Activated gamma-delta T cell (primary cell): ENCODE measurements at places on chromosomes 6 and 20.

DNA sequence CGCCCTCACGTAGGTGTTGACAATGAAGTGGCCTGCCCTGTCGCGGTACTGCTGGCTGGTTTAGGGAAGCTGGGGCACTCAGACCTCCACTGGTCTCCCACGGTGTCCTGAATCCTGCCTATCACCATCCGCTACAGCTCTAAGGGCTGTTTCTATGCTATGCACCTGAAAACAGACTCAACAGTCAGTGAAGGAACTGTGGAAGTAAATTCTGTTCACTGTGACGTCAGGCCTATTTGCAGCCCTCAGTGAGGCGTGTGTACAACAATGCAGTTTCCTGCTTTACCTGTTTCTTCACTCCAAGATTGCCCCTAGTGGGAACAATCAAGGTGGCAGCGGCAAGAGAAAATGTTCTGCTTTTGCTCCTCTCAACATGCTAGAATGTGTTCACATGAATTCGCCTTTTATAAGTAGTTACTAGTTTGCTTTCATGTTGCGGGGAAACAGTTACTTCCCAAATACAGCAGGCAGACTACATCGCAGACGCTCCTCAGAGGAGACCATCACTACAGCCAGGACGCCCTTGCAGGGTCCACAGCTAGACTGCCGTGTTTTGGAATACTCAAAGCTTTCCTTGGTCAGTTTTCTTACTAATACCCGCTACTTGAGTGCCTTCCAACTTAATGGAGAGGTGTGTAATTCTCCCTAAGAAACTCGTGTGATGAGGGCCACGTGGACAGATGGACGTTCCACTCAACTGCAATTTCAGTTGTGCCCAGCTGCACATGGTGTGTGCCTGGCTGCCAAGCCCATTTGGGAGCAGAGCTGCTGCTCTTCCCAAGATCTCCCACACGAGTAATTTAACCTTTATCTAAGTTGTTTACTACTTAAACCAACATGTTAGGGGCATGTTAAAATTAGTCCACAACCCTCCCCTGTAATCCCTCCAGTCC lies 25.4 kb downstream of the DIDO1 start:
- no peak for DNase-seq

- DNase-seq: no peak
Measured at GRCh38 chr6:127843582-127843981, 57.3 kb downstream of the THEMIS start.

DNA sequence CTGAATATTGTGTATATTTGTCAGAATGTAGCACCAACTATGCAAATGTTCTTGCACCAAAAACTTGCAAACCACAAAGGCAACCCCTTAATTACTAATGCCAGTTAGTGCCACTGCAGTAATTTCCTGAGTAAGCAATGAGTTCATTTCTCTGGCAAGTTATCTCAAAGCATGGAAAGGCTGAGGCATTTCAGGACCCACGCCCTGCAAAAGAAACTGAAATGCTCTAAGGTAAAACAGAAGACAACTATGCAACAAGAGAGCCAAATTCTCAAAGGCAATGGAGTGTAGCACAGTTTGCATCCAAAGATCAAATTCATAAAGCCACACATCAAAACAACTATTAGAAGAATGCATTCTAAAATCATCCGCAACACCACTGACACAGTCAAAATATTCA lies 994.4 kb downstream of the EYS start:
- DNase-seq: no peak

- DNase-seq: no peak
Measured at GRCh38 chr6:137637121-137637520, 142.9 kb upstream of the OLIG3 start.

DNA sequence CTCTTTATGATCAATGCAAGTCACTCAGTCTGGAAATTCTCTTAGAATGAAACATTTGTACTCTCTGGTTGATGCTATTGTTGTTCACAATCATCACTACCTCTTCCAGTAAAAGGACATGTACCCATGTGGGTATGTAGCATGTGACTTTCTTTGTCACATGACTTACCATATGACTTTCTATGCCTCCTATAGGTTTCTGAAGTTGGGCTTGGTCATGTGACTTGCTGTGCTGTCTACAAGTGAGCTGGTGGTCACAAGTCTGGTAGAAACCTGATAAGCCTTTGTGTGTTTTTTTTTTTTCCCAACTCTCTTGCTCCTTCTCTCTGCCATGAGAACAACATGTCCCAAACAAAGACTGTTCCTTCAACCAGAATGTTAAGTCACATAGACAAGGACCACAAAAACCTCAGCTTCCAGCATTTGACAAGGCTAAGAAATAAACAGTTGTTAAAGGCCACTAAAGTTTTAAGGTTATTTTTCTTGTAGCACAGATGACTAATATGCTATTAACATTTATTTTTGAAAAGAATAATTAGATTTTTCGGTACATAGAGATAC lies 379.2 kb upstream of the SLC35B3 start:
- no peak for DNase-seq

GRCh38 chr6:119384444-119384843 lies 34.9 kb upstream of the MAN1A1 start:
- DNase-seq: no peak

GRCh38 chr6:3747100-3747737 lies 4.3 kb downstream of the PXDC1 start:
- DNase-seq: no peak

DNA sequence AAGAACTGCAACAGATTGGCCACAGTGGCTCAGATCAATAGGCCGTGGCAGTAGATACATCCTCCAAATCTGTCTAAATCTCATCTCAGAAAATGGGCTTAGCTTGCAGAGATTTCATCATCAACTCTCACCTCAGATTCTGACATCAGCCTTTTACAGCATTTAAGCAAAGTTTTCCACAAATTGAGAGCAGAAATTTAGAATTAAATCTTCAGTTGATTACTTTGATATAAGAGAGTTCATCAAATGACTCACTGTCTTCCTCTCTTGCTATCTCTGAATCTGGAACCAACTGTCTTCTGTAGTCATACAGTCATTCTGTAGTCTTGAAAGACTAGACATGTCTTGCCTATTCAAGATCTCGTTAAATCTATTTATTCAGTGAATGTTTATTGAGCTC lies 45.2 kb upstream of the CTAGE9 start:
- no peak for DNase-seq

GRCh38 chr20:23087587-23088251 lies 1.6 kb upstream of the CD93 start:
- no peak for DNase-seq

DNA sequence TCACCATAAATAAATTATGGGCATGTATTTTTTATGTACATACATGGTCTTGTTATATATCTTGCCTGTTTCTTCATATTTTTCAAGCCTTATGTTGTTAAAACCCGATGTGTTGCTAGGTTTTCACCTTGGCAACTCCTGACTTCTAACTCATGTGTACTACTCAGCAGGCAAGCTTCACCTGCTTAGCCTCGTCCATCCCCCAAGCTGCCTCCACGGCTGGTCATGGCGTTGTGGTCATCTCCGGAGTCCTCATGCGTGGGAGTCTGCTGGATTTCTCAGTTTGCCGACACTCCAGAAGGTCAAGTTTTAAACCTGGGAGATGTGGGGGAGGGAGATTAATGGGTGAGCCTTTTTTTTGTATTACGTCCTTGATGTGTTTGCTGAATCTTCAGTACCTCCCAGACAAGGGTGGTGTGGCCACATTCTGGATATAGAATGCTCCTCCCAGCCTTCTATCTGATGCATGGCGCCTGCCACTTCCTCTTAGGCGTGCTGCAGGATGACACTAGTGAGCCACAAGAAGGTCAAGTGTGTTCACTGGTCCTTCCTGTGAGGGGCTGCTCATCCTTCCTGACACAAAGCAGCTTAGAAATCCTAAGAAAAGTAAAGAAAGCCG lies 26.6 kb upstream of the EDN3 start:
- DNase-seq: no peak

DNA sequence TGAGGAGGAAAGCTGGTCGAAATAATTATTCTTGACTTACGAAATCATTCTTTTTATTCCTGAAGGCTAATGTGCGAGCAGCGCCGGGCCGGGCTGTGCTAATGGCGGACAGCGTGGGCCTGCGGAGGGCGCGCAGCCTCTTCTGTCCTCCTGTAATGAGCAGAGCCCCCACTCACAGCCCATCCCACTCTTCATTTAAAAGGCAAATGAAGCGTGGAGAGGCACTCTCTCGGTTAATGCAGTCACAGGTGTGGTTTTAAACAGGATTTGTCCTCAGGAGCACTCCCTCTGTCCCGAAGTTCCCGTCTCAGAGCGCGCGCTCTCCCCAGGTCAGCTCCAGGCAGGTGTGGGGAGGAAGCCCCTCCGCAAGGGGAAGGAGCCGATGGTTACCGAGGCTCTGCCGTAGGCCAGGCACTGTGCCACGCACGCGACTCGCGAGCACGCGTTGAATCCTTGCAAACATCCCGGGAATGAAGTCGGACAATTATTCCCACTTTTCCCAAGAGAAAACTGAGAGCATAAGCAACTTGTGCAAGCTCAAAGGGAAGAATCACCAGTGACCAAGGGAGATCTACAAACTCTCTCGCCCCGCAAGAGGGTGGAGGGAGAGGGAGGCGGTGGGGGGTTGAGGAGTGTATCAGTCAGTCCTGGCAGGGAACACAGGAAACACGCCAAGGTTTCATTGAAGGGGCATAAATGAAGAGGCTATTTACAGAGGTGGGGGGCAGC lies 35.5 kb upstream of the ZFAND3 start:
- no peak for DNase-seq

GRCh38 chr6:109623288-109623687 lies 67.7 kb downstream of the AK9 start:
- DNase-seq: no peak

DNA sequence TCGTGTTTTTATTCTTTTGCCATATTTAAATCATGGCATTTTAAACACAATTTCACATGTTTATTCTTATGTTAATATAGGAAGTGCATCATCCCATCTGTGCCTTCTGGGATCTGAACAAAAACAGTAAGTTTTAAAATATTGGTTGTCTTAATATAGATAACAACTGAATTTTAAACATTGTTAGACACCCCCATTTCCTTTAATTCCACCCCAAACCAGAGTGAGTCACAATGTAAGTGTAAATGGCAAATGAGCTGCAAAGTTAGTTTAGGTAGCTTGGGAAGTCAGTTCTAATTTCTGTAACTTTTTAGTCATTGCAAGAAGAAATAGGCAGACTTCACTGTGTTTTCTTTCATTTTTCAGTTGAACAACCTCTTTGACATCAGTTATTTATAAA lies 108.0 kb downstream of the ADGRG6 start:
- DNase-seq: no peak

DNA sequence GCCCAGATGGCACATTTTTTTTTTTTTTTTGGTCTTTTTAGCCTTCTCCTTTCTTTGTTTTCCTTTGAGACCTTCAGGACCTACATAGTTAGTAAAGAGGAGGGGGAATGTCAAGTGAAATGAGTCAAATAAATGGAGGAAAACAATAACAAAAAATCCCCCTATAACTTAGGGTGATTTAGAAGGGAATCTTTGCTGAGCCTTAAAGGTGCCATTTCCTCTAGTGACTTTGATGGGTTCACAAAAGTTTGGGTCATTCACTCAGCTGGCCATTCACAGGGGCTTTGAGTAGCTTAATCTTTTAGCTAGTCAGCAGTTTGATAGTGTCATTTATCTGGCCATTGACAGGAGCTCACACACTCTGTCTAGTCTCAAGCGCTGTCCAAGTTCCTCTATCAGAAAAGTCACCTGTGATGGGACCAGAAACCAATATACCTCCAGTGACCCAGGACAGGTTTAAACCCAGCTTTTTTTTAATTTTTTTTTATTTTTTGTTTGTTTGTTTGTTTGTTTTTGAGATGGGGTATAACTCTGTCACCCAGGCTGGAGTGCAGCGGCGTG lies 275.1 kb upstream of the PRDM1 start:
- DNase-seq: no peak
